Stimulated activated CD4-positive, alpha-beta T cell treated with anti-CD3 and anti-CD28 coated beads, Interleukin-4, amount 100 ng/mL, for 48 hours (primary cell): ENCODE measurements at places on chromosomes 3 and 15.

GRCh38 chr3:142595951-142596725, at the start of gene PLS1:
TSS of gene PLS1 (plus strand) at chr3:142596393. CDS start at chr3:142664238, 67,845 bp downstream.
- DNase-seq, result peak; percentile 76

DNA sequence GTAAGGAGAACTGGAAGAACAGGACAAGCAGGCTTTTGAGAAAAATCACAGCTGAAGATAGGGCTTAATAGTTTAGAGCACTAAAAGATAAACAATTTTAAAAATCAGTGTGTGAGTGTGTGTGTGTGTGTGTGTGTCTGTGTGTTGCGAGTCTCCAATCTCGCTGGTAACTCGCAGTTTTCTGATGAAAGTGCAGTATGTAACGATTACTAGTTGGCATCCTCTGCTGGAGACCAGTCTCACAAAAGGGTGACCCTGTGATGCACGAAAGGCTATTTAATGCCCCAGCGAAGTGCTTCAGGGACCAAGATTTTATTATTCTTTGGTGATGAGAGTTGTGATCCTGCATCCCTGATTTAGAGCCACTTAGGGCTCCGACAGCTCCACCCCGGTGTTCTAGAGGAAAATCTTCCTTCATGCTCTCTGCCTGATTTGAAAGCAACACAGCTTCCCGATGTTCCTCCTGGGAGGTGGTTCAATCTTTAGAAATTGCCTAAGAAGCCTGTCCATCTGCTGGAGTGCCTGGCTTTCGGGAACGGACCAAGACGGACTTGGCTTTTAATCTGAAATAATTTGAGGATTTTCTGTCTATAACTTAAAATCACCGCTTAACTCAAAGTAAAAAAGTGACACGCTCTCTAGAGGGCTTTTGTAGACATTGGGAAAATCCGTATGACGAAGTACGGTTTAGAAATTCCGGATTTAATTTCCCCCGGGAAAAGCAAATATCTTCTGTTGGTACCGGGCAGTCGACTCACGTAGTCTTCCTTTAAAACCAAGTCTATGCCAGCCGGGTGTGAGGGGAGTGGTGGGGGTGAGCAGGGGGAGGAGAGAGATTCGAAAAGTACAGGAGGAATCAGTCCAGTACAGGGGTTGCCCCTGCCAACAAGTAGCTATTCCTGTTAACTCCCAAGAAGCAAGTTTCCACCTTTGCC, 1.1 kb upstream of the ALCAM start:
- DNase-seq, result no peak

DNA sequence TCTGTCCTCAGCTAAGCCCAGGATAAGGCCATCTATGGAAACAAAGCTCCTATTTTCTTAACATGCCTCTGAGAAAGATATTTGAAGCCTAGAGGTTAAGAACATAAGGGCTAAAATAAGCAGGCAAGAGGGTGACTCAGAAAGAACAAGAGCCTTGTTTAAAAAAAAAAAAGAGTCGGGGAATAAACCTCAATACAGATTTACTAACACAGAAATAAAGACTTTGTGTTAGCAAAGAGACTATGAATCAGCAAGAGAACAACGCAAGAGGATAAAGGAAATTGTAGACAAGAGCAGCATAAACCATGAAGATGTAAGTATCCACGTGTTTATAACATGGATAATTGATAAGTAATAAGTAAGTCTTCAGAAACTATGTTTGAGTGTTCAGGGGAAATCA, 36.0 kb downstream of the RAB27A start:
- no peak for DNase-seq

DNA sequence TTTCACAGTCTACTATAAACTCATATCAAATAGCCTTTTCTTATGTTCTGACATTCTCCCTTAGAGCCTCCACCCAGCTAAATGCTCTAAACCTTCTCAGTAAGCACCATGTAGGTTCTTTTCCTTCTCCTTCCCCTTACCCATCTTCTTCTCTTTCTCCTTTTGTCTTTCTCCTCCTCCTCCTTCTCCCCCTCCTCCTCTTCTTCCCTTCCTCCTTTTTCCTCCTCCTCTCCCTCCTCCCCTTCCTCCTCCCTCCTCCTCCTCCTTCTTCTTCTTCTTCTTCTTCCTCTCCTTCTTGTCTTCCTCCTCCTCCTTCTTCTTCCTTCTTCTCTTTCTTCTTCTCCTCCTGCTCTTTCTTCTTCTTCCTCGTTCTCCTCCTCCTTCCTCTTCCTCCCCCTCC, 85.2 kb upstream of the KCNAB1 start:
- DNase-seq, result no peak

- DNase-seq, result no peak
Measured at GRCh38 chr15:38707802-38708671, 143.4 kb upstream of the RASGRP1 start.

DNA sequence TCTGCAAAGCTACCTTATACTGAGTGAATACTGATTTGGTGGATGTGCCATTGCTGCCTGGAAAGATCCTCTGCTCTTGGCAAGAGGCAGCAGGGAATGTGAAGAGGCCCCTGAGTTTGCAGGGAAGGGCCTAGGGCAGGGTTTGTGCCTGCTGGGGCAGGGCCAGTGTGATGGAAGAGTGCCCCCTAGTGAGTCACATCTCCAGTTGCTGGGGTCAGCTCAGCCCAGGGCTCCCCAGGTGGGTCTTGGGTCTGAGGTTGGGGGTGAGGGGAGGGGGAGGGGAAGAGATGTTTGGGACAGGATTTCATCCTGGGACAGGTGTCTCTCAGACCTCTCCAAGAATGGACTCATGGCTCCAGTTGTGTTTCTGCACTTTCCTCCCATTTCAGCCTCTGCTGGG, 4.1 kb upstream of the AMOTL2 start:
- DNase-seq, result no peak

GRCh38 chr15:77858792-77859490, 218.6 kb downstream of the TBC1D2B start:
- DNase-seq, result no peak

DNA sequence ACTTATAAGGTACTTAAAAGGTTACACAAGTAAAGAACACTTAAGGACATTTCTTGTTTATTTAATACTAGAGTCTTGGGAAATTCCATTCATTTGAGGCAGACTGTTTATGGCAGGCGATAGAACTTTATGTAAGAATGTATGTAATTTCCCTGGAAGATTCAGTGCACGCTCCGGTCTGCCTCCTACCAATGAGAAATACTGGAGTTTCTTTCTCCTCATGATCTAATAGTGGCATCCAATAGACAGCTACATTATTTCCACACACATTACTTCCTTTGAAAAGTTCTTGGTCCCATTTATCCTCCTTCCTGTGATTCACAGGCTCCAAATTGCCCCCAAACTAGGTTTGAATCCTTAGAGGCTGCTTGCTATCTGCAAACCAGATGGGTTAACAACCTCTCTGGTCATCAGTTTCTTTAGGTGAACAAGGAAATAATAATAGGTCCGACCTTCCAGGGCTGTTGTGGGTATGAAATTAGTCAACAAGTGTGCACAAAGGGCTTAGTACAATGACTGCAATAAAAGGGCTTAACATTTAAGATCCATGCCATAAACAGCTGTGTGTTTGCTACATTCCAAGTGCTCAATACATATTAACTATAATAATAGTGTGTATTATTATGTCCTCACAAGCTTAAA, 30.7 kb downstream of the EIF4E3 start:
- no peak for DNase-seq

GRCh38 chr3:167908221-167908620, 172.7 kb downstream of the SERPINI1 start:
- no peak for DNase-seq

DNA sequence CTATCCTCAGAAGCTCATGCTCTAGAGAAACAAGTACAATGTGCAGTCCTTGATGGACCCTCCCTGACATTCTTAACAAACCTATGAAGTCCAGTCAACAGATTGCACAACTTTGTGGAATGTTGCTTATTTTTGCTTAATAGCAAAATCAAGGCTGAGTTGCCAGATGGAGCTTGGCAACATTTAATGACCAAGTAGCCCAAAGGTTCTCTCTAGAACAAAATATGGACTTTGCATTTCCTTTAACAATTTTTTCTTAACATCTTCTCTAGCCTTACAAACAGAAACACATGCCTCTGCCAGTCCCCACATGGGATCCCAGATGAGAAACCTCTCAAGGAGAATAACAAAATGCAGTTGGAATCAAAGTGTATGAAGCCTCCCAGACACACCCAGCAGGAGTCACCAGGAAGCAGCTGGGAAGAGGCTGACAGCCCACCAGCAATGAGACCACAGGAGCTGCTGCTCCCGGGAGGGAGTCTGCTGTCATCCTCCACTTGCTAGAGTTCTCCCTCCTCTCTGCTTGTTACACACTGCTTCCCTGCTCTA, 422.5 kb upstream of the CDIN1 start:
- no peak for DNase-seq

DNA sequence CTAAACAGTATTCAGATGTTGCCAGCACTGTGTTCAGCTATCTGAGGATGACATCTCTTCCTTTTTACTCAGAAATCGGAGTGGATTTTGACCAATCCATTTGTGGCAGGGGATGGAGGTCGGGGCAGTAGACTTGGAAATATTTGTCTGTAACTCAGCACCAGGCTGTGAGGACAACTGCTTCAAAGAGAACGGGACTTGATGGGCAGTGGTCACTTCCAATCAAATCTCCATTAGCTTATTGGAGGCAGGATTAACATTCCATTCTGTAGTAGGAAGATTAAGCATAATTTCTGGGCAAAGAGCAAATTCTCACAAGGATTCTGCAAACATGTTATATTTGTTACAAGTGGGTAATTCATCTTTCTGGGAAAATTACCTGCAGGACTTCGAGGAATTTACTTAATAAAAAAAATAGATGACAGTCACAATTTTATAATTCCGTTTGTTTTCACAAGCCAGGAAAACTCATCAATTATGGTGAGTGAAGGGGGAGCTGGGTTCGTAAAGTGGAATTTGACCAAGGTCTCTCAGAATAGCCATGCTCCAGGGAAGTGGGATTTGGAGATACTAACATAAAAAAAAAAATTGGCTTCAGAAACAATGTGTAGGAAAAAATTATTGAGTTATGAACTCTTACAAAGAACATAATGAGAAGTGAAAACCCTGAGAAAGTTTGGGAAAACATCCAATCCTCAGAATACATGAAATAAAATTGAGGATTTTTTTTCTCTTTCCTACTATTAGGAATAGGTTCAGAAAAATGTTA, 18.1 kb downstream of the CRABP1 start:
- no peak for DNase-seq

DNA sequence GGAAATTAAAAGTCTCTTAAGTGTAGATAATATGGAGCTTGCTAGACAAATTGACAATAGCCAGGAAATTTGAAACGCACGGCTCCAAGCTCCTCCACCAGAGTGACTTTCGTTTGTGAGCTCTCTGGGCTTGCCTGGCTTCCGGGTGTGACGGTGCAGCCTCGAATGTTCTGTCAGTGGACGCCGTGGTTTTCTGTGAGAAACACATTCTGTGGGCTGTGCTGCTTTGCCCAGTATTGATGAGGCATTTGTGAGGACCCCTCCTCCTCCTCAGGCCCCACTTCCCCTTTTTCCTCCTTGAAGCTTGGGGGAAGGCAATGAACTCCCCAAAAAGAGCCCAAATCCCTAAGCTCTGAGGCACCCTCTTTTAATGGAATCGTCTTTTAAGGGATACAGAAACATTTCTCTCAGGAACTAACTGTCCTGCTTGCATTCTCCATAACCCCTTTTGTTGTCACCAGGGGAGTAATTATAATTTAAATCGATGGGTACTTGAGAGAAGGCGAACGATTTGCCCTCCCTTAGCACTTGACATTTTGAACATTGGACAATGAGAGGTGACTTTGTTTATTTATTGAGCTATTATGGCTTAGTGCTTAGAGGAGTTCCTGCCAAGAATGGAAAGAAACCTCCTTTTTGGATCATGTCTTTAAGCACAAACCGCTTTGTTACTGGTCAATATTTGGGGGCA, 40.8 kb downstream of the POLR2M start:
- DNase-seq, result no peak

DNA sequence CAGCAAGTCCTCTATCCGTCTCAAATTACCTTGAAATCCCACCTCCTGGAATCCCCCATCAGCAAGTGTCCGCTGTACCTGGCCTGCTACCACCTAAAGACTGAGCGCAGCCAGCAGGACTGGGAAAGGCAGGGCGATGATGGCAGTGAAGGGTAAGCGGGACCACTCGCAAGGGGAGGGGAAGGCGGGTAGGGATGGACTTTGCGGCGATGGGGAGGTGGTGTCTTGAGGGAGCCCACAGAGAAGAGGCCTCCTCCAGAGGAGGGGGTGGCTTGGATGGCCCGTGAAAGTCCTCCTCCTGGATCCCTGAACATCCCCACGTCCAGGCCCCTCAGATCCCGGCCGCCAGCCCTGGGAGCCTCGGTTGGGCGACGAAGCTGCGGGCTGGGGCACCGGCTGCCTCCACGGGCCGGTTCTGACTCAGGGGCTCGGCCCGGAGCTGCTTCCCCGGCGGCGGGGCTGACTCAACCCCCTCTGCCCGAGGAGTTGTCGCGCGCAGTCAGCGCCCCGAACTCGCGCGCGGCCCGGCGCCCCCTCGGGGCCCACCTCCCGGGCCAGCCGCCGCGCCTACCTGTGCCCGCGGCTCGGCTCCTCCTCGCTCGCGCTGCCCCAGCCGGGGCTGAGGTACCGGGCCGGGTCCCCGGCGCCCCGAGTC, 512 bp downstream of the LARP6 start:
- DNase-seq, result peak; percentile 4

GRCh38 chr3:170989100-170989648, 37.3 kb downstream of the SLC2A2 start:
- no peak for DNase-seq

GRCh38 chr3:126911162-126912026, 71.5 kb upstream of the PLXNA1 start:
- peak; percentile 52 for DNase-seq

- no peak for DNase-seq
Measured at GRCh38 chr15:23687143-23687470, at the start of gene NDN. TSS of gene NDN (minus strand) at chr15:23687305. CDS start at chr15:23687217, 88 bp downstream.

DNA sequence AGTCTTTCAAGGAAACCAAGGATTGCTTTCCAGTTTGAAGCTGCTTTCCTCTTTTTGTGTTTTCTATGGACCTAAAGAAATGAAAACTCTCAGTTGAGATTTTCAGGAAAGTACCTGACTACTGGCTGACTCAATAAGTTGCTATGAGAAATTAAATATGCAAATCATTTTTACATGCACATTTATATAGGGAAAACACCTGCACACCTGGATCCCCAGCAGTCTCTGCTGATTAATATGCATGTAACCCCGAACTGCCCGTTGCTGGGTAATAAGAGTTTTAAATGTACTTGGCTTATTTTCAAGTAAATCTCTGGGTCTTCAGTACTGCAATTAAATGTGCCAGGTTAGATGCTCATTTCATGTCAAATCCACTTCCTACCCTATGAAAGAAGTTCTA, 77.2 kb downstream of the KBTBD8 start:
- DNase-seq, result no peak

DNA sequence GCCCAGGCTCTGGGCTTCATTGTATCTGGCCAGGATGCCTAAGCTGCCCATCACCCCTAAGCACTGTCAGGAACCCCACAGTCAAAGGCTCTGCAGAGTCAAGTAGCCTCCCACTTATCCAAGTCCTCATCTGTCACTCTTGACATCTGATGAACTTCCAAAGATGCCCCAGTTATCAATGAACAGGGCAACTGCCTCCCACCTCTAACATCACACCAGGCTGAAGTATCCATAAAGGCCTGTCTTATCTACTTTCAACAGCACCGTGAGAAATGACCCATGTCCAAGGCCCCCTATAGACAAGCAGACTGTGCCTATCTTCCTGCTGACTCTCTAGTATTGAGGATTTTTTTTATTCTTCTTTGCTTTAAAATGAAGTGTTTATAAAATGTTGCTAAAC, 56.4 kb downstream of the TRIM69 start:
- DNase-seq, result no peak

- no peak for DNase-seq
Measured at GRCh38 chr3:64061628-64062027, 38.3 kb upstream of the PSMD6 start.

- no peak for DNase-seq
Measured at GRCh38 chr15:96234109-96234892, 96.2 kb upstream of the NR2F2 start.
